ENCODE measurements at places on chromosomes 2 and 18.

- no peak for DNase-seq
Measured at GRCh38 chr2:210523650-210524289, 32.6 kb upstream of the CPS1 start.

DNA sequence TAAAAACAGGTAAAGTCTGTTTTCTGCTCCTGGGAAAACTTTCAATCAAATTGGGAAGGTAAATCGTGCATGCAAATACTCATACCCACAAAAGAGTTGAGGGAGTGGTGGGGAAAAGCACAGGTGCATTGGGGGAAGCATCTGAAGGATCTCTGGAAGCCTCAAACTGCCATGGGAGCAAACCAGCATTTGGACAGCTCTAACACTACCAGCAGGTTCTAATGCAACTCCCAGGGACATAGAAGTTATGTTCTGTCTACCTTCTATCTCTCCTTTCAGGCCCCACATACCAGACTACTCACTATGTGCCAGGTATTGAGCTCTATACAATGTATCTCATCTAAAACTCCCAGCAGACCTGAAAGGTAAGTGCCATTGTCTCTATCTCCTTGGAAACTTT lies 933.7 kb downstream of the NRXN1 start:
- no peak for DNase-seq

DNA sequence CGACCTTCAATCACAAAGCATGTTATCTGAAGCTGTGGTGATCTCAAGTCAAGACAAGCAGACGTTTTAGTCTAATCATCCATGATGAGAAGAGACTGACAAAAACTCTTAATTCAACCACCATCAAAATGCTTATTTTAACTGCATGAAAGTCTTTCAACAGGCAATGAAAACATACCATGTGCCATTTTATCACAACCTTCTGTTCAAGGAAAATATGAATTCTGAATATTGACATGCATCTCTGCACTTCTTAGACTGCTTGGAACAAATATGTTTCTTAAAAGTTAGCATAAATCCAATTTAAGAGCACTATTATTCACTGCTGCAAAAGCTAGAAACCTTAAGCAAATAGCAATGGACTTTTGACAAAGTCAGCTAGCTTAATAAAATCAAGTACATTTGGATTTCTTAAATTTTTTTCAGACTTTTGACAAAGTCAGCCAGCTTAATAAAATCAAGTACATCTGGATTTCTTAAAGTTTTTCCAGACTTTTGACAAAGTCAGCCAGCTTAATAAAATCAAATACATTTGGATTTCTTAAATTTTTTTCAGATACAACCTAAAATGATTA lies 70.9 kb downstream of the OLA1 start:
- DNase-seq = no peak

GRCh38 chr18:58114766-58115165 lies 70.7 kb downstream of the NEDD4L start:
- no peak for DNase-seq

GRCh38 chr2:121513597-121514333 lies 16.9 kb upstream of the RNU4ATAC start:
- no peak for DNase-seq

DNA sequence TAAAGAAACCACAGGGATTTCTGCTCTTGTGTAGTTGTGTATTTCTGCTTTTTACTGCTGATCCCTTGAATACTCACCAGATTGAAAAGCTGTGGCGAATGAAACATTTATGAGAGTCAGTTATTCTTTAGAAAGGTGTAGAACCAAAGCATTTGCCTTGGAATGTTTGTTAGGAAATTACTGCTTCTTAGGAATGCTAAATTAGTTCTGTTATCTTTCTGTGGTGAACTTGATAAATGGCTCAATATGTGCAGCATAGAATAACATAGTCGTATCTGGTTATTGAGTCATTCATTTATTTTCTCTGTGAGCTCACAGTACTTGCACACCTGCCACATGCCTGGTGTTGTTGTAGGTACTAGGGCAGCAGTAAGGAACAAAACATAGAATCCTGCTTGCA lies 57.0 kb upstream of the FAM237A start:
- DNase-seq = no peak

Measured in GM18507 (cell line).